ENCODE measurements at places on chromosomes 5 and 9.
A peak's percentile ranks its signal among the peaks of the same experiment; 100 is the strongest.

DNA sequence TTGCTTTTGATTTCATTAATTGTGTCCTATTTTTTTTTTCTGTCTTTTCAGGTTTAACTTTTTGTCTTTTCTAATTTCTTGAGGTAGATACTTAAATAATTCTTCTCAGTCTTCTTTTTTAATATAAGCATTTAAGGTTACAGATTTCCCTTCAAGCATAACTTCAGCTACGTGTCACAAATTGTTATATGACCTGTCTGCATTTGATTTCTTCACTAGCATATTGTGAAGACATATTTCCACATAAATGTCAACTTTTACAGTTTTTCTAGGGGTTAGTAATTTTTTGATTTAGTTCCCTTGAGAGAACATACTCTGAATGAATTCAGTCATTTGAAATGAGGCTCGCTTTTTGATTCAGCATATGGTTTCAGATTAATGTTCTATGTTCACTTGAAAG, 35.6 kb downstream of the RASA1 start:
- no peak for DNase-seq

- peak; percentile 63 for DNase-seq
Measured at GRCh38 chr9:124256517-124257069, 1.2 kb upstream of the NEK6 start.

- DNase-seq, result no peak
Measured at GRCh38 chr5:120789918-120790317, 325.8 kb downstream of the PRR16 start.

- DNase-seq, result no peak
Measured at GRCh38 chr5:72455476-72455875, 51.7 kb downstream of the ZNF366 start.

DNA sequence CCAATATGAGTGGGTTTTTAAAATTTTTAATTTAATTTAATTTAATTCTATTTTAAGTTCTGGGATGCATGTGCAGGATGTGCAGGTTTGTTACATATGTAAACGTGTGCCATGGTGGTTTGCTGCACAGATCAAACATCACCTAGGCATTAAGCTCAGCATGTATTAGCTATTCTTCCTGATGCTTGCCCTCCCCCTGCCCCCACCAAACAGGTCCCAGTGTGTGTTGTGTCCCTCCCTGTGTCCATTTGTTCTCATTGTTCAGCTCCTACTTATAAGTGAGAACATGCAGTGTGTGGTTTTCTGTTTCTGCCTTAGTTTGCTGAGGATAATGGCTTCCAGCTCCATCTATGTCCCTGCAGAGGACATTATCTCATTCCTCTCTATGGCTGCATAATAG, 35.0 kb upstream of the ANKRD33B start:
- no peak for DNase-seq

DNA sequence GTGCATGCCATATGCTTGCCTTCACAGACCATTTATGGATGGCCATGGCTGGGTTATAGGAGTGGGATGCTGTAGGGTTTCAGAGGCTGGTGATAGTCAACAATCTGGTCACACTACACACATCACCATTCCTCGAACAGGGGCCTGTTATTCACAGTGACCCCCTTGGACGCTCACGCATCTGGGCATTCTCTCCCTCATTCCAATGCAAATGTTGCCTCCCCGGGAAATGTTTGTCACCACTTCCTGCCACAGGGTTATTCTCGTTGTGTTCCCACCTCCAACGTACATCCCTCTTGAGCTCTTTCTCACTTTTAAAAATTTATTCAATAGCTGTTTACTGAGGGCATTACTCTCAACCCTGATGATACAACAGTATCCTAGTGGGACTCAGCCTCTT, 135.4 kb downstream of the SCAMP1 start:
- DNase-seq, result no peak

- DNase-seq, result no peak
Measured at GRCh38 chr9:91154686-91155085, 207.0 kb downstream of the AUH start.

DNA sequence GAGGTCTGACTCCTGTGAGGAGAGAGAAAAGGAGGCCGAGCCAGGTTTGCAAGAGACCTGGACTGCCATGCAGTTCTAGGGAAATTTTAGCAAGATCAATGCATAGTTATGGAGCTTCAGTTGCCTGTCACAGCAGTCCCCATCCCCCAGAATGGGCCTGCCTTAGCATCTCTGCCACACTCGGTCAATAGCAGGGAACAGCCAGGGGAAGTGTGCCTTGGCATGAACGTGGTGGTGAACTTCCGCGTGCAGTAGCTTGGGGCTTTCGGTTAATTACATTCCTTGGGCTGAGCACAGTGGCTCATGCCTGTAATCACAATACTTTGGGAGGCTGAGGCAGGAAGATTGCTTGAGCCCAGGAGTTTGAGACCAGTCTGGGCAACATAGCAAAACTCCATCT, 157.8 kb downstream of the TLE1 start:
- no peak for DNase-seq

GRCh38 chr9:90114641-90115425, 510.0 kb downstream of the GADD45G start:
- no peak for DNase-seq

All from spinal cord (tissue), 10 donors.